ENCODE measurements at places on chromosomes 5 and 9.

GRCh38 chr5:69271376-69271775, 36.7 kb downstream of the CDK7 start:
- DNase-seq, result no peak

GRCh38 chr5:61884252-61884855, 421.7 kb upstream of the KIF2A start:
- no peak for DNase-seq

DNA sequence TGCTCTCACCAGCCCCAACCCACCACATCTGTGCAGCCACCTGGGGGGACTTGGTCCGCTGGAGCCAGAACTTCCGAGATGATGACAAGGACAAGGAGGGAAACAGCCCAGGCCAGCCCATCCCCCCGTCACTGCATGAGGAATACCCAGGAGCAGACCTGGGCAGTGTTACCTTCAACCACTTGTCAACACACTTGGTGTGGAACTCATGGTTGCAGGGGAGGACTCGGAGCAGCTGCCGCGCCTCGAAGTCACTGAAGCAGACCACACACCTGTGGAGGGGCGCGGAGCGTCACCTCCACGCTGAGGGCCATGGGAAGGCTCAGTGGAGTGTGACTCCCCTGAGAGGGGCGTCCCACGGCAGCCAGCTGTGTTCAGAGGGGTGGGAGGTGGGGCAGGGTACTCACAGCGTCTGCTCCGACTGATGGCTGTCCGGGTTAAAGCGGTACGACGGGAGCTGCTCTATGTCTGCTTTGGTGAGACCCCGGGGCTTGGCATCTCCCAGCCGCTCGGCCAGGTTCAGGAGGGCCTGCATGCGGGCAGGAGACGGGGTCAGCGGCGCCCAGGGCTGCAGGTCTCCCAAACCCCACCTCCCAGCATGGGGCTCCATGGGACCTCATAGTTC, 8.0 kb downstream of the RNF44 start:
- DNase-seq, result no peak

- no peak for DNase-seq
Observed at GRCh38 chr9:94655739-94656138, 16.4 kb upstream of the FBP1 start.

GRCh38 chr9:21096901-21097255, 19.1 kb upstream of the IFNB1 start:
- DNase-seq, result no peak

- no peak for DNase-seq
Observed at GRCh38 chr9:116073826-116074225, 79.8 kb upstream of the PAPPA start.

- no peak for DNase-seq
Observed at GRCh38 chr9:38313421-38313820, 79.1 kb upstream of the ALDH1B1 start.

DNA sequence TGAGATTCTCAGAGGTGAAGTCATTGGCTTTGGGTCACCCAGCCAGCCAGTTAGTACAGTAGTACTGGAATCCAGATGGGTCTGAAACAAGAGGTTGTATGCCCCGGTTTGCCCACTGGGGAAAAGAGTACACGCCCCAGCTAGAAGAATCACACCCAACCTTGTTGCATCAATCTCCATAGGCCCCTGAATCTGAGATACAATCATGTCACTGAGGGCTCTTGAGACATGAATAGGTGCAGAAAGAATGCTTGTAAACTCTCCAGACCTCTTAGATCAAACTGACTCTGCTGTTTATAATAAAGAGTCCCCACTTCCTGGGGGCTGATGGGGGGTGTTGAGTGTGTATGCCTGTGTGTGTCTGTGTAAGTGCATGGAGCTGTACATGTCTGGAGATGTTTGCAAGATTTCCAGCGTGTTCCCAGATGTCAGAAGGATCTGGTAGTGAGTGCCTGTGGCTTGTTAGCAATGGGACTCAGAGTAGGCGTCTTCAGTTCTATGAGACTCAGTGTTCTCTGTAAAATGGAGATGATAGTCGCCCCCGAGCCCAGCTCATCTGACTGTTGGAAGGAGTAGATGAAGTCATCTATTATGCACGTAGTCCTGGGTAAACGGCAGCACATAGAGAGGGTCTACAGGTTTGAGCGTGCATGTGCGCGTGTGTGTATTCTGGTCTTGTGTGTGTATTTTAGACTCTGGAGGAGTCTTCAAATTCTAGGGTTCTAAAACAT, 48.2 kb downstream of the COL27A1 start:
- no peak for DNase-seq

GRCh38 chr9:7636838-7637467, 162.6 kb downstream of the DMAC1 start:
- no peak for DNase-seq

DNA sequence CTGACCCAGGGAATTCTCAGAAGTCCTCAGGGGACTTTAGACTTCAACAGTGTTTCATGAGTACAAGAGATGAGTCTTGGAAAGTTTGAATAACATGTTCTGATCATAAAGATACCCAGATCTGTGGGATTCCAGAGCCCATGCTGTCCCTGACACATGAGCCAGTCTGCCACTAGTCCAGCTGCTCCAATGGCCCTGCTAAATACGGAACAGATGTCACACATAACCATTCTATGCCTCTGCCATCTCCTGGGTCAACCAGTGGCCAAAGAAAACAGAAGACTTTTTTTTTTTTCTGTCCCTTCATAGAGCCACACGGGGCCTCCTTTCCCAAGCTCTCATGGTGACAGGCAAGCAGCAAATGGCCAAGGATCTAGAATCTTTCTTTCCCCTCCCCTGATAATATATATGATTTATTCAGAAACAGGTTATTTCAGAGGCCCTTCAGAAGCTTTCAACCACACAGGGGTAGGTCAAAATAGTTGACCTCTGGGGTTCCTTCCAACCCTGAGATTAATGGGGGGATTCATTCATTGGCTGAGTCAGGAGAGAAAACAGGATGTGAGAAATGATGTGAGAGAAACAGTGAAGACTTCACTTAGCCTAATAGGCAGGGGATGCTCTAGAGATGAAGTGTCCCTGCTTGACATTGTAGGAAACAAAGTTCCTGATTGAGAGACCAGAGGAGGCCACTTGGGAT, 367.7 kb downstream of the CDK5RAP2 start:
- no peak for DNase-seq

GRCh38 chr9:92564504-92564903, 28.7 kb upstream of the ECM2 start:
- no peak for DNase-seq

GRCh38 chr5:139517683-139518564, 35.4 kb upstream of the STING1 start:
- DNase-seq, result peak; percentile 96

DNA sequence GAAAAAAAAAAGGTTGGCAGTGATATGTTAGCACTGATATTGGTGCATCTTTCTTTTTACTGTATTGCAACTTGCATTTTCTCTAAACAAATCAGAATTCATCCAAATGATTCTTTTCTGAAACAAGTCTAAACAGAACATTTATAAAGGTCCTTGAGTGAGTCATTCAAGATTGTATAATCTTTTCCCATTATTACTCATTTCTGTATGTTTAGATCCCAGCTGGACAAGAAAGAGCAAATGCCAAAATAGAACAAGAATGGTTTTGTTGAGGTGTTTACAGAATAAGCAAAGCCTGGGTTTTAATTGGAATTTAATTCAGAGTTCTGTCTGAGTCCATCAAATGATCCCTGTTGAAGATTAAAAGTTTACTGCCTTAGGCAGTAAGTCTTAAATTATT, 112.3 kb downstream of the VCAN start:
- DNase-seq, result no peak

DNA sequence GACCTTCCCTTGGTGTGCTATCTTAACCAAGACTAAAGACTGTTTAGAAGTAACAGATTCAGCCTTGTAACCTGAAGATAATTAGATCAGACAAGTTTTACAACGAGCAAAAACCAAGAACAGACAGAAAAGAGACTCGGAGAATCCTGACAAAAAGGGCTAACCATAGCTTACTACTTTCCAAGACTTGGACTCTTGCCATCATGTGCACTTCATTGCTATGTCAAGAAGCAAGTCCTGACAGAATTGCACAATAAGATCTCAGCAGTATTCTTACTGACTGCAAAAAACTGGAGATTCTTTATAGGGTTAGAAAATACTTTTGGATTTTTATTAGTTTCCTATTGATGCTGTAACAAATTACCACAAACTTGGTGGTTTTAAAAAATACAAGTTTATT, 1539.0 kb upstream of the NUDT12 start:
- no peak for DNase-seq

DNA sequence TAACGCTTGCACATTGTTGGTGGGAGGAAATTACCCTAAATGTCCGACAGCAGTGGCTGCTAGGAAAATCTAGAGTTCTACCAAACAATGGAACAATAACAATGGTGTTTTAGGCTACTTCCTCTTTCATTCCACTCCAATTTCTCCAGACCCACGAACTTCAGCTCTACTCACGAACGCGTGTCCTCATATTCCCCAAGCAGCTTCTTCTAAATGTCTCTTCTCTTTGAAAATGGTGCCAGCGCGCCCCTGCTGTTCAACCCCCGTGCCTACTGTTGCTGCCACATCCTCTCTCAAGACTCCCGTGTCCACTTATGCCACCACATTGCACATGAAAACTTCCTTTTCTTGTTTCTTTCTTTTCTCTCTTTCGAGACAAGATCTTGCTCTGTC, 25.6 kb downstream of the OR2V2 start:
- DNase-seq, result no peak

- DNase-seq, result no peak
Observed at GRCh38 chr5:95734187-95734586, 3.1 kb downstream of the RHOBTB3 start.

DNA sequence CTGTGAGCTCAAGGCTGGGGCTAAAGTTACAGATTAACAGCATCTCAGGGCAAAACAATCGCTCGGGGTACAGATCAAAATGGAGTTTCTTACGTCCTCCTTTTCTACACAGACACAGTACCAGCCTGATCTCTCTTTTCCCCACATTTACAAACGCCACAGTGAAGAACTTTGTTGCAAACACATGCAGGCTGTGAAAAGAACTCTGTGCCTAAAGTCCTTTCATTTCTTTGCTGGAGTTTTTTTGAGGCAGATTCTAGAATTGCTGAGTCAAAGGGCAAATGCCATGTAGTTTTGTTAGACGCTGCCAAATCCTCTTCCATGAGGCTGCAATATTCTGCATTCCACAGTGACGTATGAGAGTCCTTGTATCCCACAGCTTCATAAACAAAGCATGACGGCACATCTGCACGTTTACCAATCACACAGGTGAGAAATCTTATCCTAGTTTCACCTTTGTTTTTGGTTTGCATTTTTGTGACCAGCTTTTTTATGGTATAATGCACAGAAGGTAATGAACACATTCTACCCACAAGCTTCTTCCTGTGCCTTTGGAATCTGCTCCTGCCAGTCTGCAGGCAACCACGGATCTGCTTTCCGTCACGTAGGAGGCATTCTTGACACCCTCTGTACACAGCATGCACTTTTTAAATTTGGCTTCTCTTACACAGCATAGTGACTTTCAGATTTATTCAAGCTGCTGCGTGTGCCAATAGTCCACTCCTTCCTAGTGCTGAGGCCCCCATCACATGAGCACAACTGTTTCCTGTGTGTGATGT, 44.6 kb upstream of the LPCAT1 start:
- DNase-seq, result no peak

DNA sequence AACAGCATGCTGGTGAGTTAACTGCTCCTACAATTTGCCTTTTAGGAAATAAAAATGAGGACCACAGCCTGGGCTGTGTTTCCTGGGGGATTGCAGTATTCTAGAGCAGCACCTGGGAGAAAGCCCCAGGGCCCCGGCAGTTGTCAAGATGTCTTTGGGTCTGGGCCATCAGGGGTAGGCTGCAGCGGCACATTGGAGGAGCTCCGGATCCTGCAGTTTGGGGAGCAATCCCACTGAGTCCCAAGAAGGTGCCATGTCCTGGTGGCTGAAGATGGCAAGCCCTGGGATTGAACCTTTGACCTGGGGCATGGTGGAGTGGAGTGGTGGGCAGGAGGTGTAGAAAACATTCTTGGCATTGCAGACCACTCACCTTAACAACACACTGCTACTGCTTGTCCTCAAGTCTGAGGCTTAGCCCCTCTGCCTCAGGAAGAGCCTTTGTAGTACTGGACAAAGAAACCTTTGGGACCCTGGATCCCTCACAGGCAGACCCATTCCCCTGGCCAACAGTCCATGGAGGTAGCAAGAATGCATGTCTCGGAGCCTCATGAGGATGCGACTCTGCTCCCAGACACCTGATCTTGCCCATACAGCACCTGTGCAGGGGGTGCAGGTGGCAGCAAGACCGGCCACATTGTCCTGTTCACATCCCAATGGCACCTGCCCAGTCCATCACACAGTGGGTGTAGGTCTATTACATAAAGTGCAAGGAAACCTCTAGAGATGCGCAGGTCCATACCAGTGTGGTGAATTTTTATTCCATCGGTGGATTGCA, 159.1 kb upstream of the IRX2 start:
- no peak for DNase-seq

- DNase-seq, result no peak
Observed at GRCh38 chr5:89301321-89302025, 418.5 kb upstream of the MEF2C start.

- DNase-seq, result no peak
Observed at GRCh38 chr9:111610149-111610548, 10.7 kb upstream of the PTGR1 start.

GRCh38 chr9:14769230-14769571, 46.7 kb upstream of the CER1 start:
- no peak for DNase-seq

DNA sequence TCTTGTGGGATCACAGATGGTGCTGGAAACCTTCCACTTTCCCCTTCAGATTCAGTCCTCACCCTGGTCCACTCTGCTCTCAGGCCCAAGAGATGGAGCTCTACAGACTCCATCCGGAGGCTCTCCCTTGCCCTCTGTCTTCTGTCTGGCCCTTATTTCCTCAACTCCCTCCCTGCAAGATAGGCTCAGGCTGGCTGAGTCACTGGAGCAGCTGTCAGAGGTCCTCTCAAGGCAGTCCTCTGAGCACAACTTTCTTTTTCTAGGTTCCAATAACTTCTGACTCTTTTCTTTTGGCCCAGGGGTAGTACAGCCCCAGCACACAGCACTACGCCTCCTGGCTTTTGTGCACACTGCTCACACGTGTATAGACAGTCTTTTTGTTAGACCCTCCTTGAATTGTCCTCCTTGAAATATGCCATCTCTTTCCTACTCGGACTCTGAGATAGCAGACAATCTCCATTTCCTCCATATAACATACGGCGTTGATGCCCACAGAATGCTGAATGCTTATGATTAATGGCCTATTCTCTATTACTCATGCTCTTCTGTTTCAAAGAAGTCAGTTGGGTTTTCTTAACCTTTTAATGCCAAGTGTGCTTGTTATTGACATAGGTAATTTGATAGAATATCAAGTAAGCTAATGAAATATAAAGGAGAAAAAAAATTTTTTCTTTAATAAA, 193.1 kb downstream of the SLC12A2 start:
- DNase-seq, result no peak

GRCh38 chr9:85114799-85115198, 445.3 kb downstream of the NTRK2 start:
- DNase-seq, result no peak

GRCh38 chr9:4417578-4418325, 72.5 kb upstream of the SLC1A1 start:
- no peak for DNase-seq
